ENCODE measurements at places on chromosomes 13 and 19. TPM values are rescaled to one million over a fixed set of nuclear protein-coding genes. Genes with fewer than 3 reads are reported as not detected.

DNA sequence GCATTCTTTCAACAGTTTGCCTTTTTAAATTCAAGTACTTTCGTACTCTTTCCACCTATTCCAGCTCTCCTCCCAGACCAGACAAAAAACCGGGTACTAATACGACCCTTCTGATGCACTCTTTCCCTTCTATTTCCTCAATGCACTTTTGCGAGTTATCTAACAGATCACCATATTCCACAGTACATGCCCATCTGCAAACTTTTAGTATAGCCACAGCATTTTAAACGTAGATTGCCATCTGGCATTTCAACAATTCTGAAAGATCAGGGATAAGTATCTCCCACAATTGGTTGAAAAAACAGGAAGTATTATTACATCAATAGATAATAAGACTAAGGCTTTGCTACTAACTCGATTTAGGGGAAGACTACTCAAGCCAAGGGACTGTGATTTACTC lies 31.5 kb downstream of the RBM26 start:
- no peaks in the 10 kb centered on the region for H3K4me1 ChIP-seq
- H3K27ac ChIP-seq, result no peak overlapping the region
- H3K27me3 ChIP-seq, result no peaks in the 10 kb centered on the region
- H3K4me3 ChIP-seq, result no peak overlapping the region
- no peak for DNase-seq
- peaks cover 23% of the 10 kb centered on the region for H3K36me3 ChIP-seq

DNA sequence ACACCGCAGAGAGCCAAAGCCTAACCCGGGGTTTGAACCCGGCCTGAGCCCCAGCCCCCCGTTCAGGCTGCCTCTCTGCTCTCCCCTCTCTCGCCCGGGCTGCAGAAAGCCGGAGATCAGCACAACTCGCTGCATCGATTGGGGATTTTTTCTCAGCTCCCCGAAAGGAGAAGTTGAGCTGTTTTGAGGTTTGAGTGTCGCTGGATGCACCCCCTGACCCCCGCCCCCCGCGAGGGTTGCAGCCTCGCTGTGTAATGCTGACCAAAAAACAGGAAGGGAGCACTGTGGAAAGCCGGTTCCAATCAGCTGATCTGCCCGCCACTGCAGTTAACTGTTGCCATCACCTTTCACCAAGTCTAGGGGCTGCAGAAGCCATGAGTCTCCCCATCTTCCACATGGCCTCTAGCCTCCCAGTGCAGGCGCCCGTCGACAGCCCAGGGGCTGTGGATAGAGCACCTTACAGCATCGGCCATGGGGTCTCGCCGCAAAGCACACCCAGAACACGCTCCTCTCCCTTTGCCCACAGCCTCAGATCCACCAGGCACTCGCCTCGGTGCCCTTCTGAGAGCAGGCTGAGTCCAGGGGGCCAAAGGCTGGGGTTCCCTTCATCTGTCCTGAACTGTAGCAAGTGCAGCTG lies 34.5 kb downstream of the MYO9B start:
- peaks cover 24% of the 10 kb centered on the region for H3K4me1 ChIP-seq
- no peak overlapping the region for H3K4me3 ChIP-seq
- DNase-seq, result no peak
- peaks cover 5% of the 10 kb centered on the region for H3K36me3 ChIP-seq

NCR1 gene
- total RNA-seq, result not detected

DNA sequence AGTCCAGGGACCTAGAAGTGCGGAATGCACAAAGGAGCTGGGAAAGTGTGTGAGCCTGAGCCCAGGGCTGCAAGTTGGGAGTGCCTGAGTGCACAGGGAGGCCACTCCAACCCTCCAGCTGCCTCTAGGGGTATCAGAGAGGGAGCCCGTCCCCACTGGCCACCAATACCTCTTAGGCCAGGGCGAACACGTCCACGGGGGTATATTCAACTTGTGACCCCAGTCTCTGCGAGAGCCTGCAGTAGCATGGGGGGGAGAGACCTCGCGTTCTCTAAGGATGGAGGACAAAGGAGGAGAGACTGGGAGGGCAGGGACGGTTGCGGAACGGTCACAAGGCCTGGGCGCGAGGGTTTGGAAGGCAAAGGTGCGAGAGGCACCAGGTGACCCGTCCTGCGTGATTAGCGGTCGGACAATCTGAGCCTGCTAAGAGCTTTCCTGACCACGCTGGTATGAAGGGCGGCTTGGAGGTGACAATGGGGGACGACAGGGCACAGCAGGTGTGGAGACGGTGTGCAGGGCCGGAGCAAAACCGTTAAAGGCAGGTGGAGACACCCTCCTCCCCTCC lies 676 bp downstream of the CD320 start:
- peak overlapping the region; percentile 61 for H3K4me3 ChIP-seq
- H3K27me3 ChIP-seq, result no peaks in the 10 kb centered on the region
- no peak for DNase-seq
- H3K36me3 ChIP-seq, result 0 out of 2 replicates have a peak, but pooled peaks cover 5% of the 10 kb centered on the region
- H3K27ac ChIP-seq, result no peak overlapping the region

DNA sequence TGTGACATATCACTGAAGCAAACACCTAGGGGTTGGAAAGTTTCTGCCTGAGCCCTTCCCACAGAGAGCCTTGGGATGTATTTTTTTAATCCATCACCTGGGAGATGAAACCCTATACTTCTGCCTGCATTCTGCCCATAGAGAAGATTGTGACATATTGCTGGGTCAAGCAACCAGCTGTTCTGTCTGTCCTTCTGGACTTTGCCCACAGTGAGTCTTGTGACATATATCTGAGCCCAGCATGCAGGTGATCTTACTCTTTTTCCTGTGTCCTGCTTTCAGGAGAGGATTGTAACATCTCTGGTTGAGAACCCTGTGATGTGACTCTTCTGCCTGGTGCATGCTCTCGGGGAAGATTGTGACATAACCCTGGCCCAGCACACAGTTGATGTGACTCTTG lies 24.9 kb upstream of the ZNF681 start:
- peaks cover 55% of the 10 kb centered on the region for H3K36me3 ChIP-seq
- H3K4me1 ChIP-seq, result peaks cover 7% of the 10 kb centered on the region
- DNase-seq, result no peak
- H3K4me3 ChIP-seq, result no peak overlapping the region

OR7D2 gene
- not detected for total RNA-seq

DNA sequence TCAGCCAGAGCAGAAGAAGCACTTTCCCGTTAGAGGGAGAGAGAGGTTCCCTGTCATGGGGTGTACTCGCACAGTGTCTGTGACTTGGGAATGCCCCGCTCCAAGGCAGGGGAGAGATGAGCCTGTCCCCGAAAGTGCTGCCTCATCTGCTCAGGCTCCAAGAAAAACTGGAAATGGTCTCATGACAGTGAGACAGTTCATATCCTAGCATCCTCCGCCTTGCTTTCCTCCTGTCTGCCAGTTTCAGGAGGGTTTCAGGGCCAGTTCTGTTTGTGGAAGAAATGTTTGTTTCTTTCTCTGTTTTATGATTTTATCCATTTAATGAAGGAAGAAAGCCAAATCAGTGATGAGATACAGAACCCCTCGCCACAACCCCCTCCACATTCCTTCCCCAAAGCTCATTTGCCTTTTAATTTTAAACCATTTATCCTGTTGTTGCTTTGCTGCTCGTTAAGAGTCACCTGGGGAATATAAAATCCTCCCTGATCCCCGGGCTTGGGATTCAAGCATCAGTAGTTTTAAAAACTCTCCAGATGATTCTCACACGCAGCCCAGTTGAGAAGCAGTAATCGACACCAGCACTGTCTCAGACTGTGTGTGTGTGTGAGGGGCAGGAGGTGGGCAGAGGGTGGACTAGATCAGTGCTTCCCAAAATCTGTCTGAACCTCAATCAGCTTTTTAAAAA lies 144.6 kb upstream of the UBL3 start:
- no peaks in the 10 kb centered on the region for H3K27me3 ChIP-seq
- DNase-seq, result no peak

GRCh38 chr13:52374389-52374788 lies 31.6 kb downstream of the THSD1 start:
- peaks cover 40% of the 10 kb centered on the region for H3K4me1 ChIP-seq
- no peak overlapping the region for H3K27ac ChIP-seq
- H3K4me3 ChIP-seq, result no peak overlapping the region
- no peak for DNase-seq

RXFP2 gene
- total RNA-seq, result not detected

- peaks cover 23% of the 10 kb centered on the region for H3K36me3 ChIP-seq
- DNase-seq, result no peak
- no peak overlapping the region for H3K4me3 ChIP-seq
- H3K27me3 ChIP-seq, result no peaks in the 10 kb centered on the region
- no peaks in the 10 kb centered on the region for H3K4me1 ChIP-seq
- H3K27ac ChIP-seq, result no peak overlapping the region
Measured at GRCh38 chr13:21150013-21150412, 26.3 kb downstream of the SKA3 start.

DNA sequence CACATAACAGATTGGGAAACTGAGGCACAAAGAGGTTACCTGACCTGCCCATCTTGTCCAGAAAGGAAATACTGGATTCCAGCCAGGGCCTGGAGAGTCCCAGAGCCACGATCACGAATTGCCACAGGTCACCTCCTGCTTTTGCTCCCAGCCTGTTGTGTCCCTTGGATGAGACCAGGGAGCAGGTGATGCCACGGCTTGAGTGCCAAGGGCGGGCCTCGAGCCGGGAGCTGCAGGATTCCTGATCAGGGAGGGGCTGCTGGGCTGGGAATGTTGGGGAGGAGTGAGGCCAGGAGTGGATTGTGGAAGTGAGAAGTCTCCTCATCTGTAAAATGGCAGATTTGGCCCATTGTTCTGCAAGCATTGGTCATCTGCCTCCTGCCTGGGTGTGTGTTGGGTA lies 29.4 kb downstream of the DNM2 start:
- H3K27ac ChIP-seq, result peak overlapping the region; percentile 30
- H3K36me3 ChIP-seq, result no peaks in the 10 kb centered on the region
- H3K4me1 ChIP-seq, result peaks cover 50% of the 10 kb centered on the region
- no peaks in the 10 kb centered on the region for H3K27me3 ChIP-seq
- peak; percentile 46 for DNase-seq

- no peaks in the 10 kb centered on the region for H3K4me1 ChIP-seq
- H3K4me3 ChIP-seq, result no peak overlapping the region
- no peaks in the 10 kb centered on the region for H3K36me3 ChIP-seq
Measured at GRCh38 chr13:40943073-40943472, 76.0 kb downstream of the ELF1 start.

CGB8 gene
- total RNA-seq, result 5.3 TPM

CYP4F8 gene
- total RNA-seq, result not detected

GRCh38 chr13:33745370-33746324 lies 72.3 kb upstream of the RFC3 start:
- no peaks in the 10 kb centered on the region for H3K27me3 ChIP-seq
- DNase-seq, result no peak
- H3K4me1 ChIP-seq, result 0 out of 2 replicates have a peak, but pooled peaks cover 4% of the 10 kb centered on the region
- no peaks in the 10 kb centered on the region for H3K36me3 ChIP-seq
- no peak overlapping the region for H3K27ac ChIP-seq

DNA sequence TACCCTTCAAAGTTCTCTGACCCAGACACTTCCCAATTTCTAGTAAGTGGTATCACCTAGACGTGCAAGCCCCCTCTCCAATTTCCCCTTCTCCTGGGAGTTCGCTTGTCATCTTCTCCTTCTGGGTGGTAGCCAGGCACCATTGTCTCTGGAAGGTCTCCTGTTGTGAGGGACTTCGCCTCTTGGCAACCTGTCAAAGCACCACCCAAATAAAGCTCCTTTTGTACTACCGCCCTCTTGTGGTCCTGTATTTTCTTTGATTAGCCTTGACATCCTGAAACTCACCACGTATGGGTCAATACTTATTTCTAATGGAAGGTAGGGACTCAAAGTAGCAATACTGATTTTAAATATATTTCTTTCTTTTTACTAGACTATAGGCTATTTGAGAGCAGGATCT lies 8.2 kb downstream of the GPC5 start:
- no peak overlapping the region for H3K4me3 ChIP-seq
- no peaks in the 10 kb centered on the region for H3K36me3 ChIP-seq
- H3K27ac ChIP-seq, result no peak overlapping the region
- no peak for DNase-seq

GRCh38 chr13:101747039-101747438 lies 294.6 kb downstream of the ITGBL1 start:
- H3K27me3 ChIP-seq, result no peaks in the 10 kb centered on the region
- no peak overlapping the region for H3K27ac ChIP-seq
- H3K36me3 ChIP-seq, result no peaks in the 10 kb centered on the region
- H3K4me1 ChIP-seq, result peaks cover 14% of the 10 kb centered on the region

NUP62 gene
- 66.8 TPM for total RNA-seq

- no peaks in the 10 kb centered on the region for H3K4me1 ChIP-seq
- no peak overlapping the region for H3K27ac ChIP-seq
- DNase-seq, result no peak
- no peaks in the 10 kb centered on the region for H3K36me3 ChIP-seq
- peaks cover 39% of the 10 kb centered on the region for H3K27me3 ChIP-seq
- H3K4me3 ChIP-seq, result no peak overlapping the region
Measured at GRCh38 chr19:54902061-54902460, 3.9 kb upstream of the NCR1 start.

APLP1 gene
- 2.0 TPM for total RNA-seq

DNA sequence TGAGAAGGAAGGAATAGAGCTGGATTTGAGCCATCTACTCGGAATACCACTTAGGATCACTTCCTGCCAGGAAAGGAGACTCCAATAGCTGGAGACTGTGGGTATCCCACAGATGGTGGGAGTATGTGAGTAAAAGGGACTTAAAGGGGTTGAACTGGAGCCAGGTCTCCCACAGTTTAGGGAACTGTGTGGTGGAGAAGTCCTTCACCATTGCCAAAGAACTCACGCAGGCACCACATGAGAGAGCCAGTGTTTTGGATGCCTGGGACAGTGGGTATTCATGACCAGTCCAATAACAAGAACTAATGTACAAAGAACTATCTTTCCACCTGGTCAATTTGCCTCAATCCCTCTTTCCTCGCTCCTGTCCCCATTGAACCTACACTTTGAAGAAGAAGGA lies 24.4 kb upstream of the MYCBP2 start:
- H3K27ac ChIP-seq, result no peak overlapping the region
- no peaks in the 10 kb centered on the region for H3K27me3 ChIP-seq
- H3K4me3 ChIP-seq, result no peak overlapping the region
- DNase-seq, result no peak
- no peaks in the 10 kb centered on the region for H3K36me3 ChIP-seq

GIPC3 gene
- not detected for total RNA-seq

DNA sequence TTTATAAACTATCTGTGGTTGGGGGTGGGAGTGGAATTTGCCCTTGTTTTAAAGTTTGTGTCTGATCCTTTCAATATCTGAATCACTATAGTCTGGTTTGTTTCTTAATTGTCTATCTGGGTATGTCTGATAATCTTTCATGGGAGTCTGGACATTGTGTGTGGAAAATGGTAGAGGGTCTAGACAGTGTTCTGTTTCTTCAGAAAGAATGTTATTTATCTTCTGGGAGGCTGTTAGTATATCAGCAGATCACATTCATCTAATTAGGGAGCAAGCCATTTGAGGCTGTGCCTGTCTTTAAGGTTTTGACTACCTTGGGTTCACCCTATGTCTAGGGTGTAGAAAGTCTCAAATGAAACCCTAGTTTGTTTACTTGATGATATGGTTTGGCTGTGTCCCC lies 110.5 kb downstream of the NDFIP2 start:
- DNase-seq, result no peak
- peaks cover 21% of the 10 kb centered on the region for H3K4me1 ChIP-seq
- no peak overlapping the region for H3K27ac ChIP-seq

- no peak for DNase-seq
- H3K27ac ChIP-seq, result no peak overlapping the region
- no peaks in the 10 kb centered on the region for H3K4me1 ChIP-seq
Measured at GRCh38 chr19:3064011-3064330, 1.7 kb upstream of the TLE5 start.
